Skeletal muscle cell (primary cell): ENCODE measurements at places on chromosomes 6 and 20.

- DNase-seq = peak; percentile 40
Measured at GRCh38 chr6:41634657-41635056, 3.6 kb upstream of the MDFI start.

DNA sequence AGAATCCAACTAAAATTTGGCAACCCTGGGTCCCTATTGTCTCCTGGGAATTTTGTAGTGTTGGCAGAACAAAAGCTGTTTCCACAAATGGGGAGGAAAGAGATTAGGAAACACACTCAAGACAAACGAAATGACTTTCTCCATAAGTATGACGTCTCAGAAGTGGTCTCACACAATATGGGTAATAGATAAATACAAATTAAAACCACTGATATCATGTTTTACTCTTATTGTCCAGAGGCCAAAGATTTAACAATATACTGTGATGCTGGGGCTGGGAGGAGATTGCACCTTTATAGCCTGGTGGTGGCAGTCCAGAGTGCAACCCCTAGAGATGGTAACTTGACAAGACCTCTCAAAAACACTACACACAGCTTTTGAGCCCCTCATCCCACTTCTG, 18.6 kb downstream of the FKBP1A start:
- DNase-seq = no peak

GRCh38 chr6:35443341-35444030, 8.7 kb upstream of the FANCE start:
- no peak for DNase-seq

DNA sequence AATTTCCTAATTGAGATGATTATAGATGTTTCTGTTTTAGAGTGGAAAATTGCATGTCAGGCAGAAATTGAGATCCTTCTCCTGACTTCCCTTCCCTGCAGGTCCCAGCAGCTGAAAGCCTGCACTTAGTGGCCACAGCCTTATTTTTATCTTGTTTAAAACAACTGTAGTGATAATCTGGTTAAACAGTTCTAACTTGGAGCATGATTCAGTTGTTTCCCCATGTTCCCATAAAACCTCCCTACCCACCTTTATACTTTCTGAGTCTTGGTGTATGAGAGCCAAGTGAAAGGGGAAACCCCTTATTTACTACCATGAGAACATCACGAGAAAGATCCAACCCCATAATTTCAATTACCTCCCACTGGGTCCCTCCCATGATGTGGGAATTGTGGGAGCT, 195.2 kb downstream of the SLC16A10 start:
- no peak for DNase-seq

DNA sequence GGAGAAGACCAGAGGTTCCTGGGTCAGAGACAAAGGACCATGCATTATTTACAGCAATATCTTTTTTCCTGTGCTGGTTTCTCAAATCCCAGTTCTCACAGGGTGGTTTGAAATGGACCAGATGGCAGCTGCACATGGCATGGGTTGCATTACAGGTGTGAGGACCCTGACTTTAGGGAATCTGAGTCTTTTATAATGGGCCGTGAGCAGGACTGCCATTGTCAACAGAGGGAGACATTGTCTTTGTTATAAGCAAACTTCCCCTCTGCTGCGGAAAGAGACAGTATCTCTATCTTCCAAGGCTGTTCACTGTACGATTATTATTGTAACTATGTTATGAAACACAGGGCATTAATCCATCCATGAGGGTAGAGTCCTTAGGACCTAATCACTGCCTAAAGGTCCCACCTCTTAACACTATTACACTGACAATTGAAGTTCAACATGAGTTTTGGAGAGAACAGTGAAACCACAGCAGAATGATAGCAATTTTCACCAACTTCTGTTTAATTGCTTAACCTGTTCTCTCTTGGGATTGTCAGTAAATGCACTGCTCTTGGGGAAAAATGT, 156.1 kb upstream of the AGPAT4 start:
- peak; percentile 28 for DNase-seq

GRCh38 chr6:157261606-157262005, 61.7 kb downstream of the TMEM242 start:
- DNase-seq = no peak

- no peak for DNase-seq
Measured at GRCh38 chr20:49431329-49431728, 51.1 kb downstream of the KCNB1 start.

GRCh38 chr6:89215391-89215790, 1.8 kb downstream of the GABRR1 start:
- no peak for DNase-seq

GRCh38 chr20:59583428-59584277, 20.7 kb upstream of the PHACTR3 start:
- no peak for DNase-seq

- DNase-seq = no peak
Measured at GRCh38 chr6:24844903-24845302, 46.2 kb upstream of the ARMH2 start.

DNA sequence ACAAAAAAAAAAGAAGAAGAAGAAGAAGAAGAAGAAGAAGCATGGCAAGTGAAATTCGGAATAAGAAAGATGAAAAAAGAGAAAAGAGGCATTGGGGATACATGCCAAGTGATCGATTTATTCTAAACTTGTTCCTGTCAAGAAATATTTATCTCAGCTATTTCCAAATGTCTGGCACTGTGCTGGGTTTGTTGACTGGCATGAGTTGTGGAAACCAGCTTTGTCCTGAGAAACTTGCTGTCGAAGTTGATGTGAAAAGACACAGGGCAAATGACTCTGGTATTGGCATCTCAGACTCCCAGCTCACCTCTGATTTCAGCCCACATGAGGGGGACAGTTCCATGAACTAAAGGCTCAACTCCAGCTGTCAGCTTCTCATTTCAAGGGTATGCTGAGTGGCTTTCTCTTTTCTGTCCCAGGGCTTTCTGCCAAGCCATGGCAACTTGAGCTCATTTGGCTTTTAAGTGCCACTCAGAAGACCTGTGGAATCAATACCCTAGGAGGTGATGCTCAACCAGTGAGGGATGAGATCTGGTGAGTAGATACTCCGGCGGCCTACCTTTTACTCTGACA, 253.3 kb upstream of the JAG1 start:
- no peak for DNase-seq

DNA sequence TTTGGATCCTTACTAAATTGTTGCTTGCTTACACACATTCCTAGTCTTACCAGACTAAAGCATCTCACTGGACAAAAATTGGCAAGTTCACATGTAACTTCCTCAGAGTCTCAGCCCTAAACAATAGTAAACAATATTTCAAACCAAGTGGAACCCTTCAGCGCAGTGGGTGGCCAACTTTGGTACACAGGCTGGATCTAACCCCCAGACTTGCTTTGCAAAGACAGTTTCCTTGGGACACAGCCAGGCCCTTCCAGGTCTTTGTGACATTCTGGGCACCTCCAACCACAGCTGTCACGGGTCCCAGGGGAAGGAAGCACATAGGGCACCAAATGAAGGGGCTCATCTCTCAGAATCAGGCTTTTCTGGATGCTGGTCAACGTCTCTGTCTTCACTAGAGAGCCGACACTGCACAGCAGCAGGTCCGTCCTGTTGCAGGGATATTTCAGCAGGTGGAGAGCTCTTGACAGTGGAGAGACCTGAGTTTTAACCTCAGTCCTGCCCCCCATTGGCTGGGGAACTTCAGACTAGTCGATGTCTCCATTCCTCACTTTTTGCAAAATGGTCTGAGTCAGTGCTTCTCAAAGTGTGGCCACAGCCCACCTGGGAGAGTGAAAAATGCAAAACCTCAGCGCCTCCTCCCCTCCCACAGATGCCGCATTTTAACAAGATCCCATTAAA, 91.4 kb downstream of the BFSP1 start:
- no peak for DNase-seq

- DNase-seq = no peak
Measured at GRCh38 chr6:24980507-24981385, 45.0 kb upstream of the RIPOR2 start.

DNA sequence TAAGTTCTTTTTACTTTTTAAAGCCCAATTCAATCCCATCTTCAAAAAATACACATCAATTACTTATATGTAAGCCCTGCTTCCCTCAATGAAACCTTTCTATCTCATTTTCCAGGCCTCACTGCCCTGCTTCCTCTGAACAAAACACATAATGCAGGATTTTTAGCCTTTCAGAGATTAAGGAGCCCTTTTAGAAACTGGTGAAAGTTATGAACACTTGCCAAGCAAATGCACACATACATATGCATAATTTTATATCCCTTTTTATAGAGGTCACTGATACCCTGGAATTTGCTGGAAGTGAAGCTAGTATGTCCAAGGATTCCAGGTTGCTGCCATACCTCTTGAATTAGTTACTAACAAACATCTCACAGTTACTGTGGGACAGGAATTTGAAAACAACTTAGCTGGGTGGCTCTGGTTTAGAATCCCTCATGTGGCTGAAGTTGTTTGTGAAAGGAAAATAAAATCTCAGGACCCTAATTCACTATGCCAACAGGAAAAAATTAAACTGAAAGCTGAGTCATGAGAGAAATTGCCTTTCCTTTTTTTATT, 75.8 kb downstream of the UBE3D start:
- no peak for DNase-seq

DNA sequence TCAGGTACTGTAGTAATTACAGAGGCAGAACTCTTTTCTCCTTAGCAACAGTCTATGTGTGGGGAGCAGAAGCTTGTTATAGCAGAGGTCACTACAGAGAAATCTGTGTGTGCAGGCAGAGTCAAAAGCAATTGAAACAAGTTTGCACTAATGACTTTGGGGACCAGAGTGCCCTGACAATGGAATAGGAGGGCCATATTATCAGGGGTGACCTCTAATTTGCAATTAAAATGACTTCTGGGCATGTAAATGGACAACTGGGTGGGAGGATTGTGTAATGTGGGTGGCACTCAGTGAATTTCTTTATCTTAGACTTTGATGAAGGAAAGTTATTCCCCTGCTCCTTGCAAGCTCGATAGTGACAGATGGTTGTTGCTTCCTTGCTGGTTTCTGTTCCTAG, 127.2 kb downstream of the PLCB4 start:
- no peak for DNase-seq

DNA sequence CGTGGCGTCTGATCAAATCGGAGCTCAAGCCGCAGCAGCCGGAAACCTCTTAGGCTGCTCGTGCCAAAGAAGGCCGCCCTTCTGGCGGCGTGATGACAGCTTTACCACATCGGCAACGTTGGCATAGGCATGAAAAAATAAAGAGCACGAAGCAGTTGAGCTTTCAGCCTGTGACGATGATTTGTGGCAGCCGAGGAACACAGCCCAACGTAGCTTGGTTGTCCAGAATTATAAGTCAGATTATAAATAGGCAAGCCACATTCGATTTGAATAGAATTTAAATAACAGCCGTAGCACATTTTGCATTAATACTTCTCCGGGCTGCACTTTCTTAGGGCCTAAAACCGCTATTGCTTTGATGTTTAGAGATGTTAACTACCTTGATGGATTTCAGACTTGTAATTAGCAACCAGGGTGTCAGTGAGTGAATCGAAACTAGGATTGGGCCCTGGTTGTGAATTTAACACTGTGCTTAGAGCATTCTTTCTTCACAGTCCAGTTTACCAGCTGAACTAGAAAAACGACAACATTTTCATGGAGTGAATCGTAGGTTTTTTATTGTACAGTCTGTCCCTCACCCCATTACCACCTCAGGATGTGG, 864 bp upstream of the BCLAF1 start:
- DNase-seq = peak; percentile 86

GRCh38 chr6:44133003-44133931, 5.9 kb downstream of the TMEM63B start:
- no peak for DNase-seq

DNA sequence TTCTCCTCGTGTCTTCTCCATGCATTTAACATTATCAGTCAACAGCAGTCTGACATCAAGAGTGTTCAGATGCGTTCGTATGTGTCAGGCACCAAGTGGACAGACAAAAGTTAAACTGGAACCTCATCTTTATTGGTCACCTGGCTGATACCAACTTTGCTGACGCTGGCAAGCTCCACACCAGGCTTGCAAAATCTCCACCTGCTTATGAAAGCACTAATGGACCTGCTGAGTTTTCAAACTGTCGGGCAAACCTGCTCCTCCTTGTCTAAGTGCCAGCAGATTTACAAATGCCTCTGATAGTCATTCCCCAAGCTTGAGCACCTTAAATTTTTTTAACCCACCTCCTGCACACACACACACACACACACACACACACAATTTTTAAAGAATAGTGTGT, 27.9 kb upstream of the DSP start:
- no peak for DNase-seq

DNA sequence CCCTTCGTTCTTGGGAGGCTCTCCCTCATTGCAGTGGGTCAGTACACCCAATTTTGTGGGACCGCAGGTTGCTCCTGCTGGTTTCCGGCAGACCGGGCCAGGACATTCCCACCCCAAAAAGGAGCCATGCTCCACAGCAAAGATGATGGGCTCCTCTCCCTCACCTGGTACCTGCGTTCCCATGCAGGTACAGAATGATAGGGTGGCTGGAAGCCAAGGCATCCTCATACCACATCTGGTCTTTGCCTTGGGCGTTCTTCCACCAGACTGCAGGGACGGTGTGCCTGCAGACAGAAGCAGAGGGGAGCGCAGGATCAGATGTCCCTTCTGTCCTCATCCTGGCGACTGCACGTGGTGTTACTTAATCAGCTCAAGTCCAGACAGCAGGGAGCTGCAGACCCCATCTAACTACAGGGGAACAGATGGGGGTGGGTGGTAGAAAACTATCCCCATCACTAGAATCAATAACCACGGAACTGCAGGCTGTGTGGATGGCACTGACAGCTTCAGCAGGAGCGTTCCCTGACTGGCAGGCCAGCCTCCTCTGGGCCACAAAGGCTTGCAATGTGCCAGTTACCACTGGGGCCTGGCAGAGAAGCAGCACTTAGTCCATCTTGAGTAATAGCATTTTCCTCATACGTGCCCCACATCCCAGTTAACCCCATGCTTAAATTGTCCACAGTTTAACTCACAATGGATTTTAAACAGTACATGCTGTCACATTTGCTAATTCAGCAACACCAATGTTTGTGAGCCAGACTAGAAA, 70.4 kb downstream of the ABHD12 start:
- no peak for DNase-seq

- DNase-seq = no peak
Measured at GRCh38 chr20:20207291-20207690, 155.0 kb downstream of the CFAP61 start.
